ENCODE measurements at places on chromosomes 4 and X.

DNA sequence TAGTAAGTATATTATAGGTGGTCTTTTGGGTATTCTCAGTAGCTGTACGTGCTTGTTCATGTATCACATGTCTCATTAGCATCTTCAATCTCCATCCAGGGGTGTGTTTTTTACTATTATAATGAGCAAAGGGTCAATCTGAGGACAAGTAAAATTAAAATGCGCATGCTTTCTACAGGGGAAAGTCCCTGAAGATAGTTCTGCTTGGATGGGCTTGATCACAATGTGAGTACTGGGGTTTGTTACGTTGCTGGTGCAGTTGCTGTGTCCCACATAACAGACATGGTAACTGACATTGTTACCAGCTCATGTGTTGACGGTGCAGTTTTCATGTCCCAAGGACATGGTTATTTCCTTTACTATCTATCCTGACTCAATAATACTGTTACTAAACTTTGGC is 65.9 kb downstream of the UCHL1 start:
- no peak for DNase-seq

DNA sequence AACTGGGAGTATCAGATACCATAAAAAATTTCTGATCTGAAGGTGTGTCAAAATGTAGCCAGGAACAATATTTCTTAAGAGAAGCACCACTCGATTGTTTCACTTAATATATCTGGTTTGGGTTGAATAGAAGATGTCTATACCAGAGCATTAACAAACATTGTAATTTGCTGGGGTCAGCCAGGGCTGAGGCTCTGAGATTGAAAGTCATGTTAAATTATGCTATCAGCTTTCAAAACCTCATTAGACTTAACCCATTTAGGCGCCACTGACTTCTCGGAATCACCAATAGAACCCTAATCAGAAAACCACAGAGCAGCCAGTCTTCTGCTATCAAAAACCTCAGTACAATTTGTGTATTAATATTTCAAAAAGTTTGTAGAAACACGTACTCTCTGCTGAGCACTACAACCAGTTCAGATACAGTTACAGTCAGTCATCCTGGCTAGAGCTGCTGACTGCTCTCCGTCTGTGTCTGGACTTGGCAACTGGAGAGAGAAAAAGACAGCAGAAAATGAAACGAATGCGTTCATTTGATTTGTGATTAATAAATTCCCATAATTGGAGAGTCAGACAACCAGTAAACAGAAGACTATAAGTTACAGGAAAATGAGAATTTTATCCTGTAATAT is 848.6 kb upstream of the PABPC4L start:
- no peak for DNase-seq

GRCh38 chrX:130631011-130631410 is 229.2 kb downstream of the RBMX2 start:
- DNase-seq: no peak

GRCh38 chr4:147928400-147928799 is 196.5 kb downstream of the ARHGAP10 start:
- DNase-seq: no peak

- no peak for DNase-seq
Measured at GRCh38 chr4:85866508-85866907, 391.6 kb downstream of the ARHGAP24 start.

DNA sequence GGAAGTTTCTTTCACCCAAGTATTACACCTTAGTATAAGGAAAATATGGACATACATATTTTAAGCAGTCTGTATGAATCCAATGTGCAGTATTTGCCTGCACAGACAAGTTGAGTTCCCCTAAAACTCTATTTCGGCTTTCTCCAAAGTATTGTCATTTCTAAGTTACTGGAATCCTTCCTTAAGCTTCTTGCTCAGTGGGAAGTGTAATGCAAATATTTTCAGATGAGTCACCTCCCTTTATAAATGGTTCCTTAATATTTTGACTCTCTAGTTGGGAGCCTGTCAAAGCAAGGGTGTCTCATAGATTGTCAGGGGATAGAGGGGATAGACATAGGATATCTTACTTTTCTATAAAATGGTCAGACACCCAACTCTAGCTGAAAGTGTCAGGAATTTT is 178.6 kb downstream of the NAA11 start:
- no peak for DNase-seq

DNA sequence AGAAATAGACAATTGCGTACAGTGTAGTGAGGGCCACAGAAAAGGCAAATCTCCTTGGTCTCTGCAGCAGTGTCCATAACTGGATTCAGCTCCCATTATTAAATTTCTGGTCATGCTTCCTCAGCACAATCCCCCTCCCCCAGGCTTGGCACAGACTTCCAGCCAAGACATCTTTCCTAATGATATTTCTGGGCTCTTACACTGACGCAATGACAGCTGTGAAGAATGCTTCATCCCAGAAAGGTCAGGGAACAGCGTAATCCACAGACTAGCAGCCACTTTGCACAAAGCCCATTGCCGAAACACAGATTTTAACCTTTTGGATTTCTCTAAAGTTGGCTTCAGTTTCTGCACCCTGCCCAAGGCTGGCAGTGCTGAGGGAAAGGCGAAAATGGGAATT is 597.6 kb upstream of the CPEB2 start:
- DNase-seq: no peak

DNA sequence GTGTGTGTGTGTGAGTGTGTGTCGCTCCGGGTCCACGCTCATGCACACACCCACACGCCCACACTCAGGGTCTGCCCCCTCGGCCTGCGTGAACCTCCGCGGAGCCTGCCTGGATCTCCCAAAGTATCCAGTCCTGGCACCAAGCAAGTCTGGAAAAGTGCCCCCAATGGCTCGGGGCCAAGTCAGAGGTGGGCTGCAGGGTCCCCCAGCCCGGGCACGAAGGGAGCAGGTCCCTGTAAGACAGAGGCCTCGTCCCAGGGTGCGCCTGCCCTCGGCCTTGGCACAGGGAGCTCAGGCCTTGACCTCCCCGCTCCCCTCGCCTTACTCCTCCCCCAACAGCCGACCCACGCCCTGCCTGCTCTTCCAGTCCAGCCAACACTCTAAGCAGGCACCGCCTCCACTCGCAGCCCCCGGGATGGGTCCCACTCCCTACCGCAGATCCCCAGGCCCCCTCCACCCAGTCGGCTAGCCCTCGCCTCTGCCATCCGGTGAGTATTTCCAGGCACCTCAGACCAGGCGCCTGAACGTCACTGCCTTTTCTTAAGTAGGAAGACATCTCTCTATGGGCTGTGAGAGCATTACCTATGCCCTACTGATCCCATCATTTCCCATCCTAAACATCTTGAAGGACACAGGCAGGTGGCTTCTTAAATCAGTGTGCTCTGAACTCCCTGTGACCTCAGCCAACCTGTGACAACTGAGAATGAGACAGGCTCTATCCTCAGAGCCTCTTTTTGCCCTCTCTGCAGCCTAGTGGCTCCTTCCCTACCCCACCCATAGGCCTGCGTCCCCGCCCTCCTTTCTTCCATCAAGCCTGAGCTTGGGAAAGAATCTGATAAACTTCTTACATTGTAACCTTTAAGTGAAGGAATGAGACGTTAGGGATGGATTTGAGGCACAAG is 704 bp downstream of the FAM114A1 start:
- DNase-seq: no peak

- no peak for DNase-seq
Measured at GRCh38 chrX:100477467-100477866, 67.4 kb upstream of the PCDH19 start.

GRCh38 chr4:184534511-184535391 is 60.4 kb upstream of the IRF2 start:
- no peak for DNase-seq

DNA sequence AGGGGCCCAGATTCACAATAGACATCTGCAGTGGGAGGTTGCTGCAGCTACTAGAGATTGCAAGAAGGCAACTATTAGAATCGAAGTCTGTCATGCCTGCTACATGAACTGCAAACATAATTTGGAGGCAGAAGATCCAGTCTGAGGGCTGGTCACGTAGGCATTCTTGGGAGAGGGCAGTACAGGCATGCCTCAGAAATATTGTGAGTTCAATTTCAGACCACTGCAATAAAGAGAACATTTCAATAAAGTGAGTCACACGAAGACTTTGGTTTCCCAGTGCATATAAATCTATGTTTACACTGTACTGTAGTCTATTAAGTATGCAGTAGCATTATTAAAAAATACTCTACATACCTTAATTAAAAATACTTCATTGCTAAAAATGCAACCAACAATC is 585.8 kb upstream of the FAT1 start:
- no peak for DNase-seq

GRCh38 chr4:123676071-123676889 is 279.7 kb downstream of the SPRY1 start:
- no peak for DNase-seq

DNA sequence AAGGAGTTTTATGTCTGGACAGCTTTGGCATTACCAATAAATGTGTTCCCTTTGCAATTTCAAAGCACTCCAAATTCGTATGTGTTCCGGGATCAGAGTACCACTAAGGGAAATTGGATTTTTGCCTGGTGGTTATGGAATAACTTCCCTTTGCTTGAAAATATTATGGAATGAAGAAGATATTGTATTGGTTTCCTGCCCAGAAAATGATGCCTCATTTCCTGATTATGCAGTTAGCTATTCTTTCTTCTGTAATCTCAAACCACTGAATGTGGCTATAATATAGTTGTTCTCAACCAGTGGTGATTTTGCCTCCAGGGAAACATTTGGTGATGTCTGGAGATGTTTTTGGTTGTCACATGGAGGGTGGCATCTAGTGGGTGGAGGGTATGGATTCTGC is 142.9 kb downstream of the PCDH7 start:
- no peak for DNase-seq

DNA sequence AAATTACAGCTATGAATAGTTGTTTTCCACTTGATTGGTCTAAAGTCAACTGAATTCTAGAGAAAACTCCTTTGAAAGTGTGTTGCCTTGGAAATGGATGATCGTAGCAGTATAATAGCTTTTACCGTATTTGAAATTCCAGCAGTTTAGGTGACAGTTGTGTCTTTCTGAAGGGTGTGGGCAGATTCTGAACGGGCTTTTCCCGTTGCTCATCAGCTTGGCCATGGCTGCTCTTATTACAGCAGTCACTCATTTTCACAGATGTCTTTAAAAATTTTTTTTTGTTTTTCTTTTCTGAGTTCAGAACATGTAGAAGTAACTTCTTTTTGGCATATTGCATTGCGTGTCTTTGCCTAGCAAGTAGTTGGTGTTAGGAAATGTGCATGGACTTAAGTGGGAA is 69.6 kb upstream of the SLC4A4 start:
- DNase-seq: no peak

DNA sequence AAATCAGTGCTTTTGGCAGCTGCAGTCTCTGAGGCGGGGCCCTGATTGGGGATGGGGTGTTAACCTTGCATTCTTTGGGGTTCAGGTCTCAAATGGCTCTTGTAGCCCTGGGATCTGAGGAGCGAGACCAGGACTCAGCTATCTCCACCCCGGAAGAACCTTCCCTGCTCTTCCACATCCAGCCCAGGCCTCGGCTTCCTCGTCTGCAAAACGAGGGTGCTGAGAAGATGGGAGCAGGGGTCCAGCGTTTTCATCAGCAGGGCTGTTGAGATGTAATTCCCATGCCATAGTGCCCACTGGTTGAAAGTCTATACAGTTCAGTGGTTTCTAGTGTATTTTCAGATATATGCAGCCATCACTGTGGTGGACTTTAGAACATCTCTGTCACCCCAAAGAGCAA is 34.6 kb upstream of the WFS1 start:
- no peak for DNase-seq
